GM12878 (cell line): ENCODE measurements at places on chromosomes 6 and 20. TPM values are rescaled to one million over a fixed set of nuclear protein-coding genes. Genes with fewer than 3 reads are reported as not detected.

GRCh38 chr6:35295521-35296315, 1.9 kb upstream of the DEF6 start:
- no peak for DNase-seq

- peak; percentile 90 for DNase-seq
Measured at GRCh38 chr6:90369024-90369519, 72.4 kb upstream of the BACH2 start.

DNA sequence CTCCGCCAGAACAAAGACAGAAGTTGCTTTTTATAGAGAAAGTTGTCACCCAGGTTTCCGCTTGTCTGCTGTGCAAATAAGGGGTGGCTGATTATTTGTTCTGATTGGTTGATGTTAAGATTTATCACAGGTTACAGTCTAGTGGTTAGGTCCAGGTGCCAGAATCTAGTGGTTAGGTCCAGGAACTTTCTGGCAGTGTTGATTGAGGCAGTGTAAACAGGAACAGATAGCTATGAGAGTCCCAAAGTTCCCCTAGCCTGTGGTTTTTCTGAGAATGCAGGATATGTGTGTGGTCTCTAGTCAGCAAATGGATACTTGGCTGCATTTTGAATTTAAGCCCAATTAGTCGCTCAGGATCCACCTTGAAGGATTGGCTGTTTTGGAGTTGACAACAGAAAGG, 148.0 kb downstream of the TMEM200A start:
- DNase-seq: peak; percentile 45

DNA sequence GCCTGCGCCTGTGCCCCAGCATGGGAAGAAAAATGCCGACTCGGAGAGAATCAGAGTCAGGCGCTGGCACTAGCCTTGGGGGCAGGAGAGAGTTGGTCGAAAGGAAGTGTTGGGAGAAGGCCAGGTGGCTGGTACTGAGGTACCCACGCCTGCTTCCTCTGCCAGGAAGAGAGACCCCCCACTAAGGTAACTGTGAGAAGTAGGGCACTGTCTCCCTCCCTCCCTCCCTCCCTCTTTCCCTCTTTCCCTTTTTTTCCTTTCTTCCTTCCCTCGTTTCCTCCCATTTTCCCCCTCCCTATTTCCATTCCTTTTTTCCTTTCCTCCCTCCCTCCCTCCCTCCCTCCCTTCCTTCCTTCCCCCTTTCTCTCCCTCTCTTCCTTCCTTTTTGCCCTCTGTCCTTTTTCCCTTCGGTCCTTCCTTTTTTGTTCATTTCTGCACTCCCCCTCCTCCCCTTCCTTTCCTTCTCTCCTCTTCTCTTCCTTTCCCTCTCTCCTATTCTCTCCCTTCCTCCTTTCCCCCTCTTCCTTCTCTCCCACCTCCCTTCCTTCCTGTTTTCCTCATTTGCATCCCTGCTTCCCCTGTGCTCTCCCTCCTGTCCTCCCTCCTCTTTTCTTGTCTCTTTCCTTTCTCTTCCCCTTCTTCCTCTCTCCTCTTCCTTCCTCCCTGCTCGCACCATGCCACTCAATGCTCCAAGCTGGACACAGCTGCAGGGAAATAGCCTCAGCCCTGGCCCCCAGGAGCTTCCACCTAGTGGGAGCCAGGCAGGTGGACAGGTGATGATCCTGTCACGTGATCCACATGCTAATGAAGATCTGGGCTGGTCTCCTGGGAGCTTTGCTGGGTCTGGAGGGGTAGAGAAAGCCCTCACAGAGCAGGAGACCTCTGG, 148.0 kb downstream of the DHX35 start:
- no peak for DNase-seq

DNA sequence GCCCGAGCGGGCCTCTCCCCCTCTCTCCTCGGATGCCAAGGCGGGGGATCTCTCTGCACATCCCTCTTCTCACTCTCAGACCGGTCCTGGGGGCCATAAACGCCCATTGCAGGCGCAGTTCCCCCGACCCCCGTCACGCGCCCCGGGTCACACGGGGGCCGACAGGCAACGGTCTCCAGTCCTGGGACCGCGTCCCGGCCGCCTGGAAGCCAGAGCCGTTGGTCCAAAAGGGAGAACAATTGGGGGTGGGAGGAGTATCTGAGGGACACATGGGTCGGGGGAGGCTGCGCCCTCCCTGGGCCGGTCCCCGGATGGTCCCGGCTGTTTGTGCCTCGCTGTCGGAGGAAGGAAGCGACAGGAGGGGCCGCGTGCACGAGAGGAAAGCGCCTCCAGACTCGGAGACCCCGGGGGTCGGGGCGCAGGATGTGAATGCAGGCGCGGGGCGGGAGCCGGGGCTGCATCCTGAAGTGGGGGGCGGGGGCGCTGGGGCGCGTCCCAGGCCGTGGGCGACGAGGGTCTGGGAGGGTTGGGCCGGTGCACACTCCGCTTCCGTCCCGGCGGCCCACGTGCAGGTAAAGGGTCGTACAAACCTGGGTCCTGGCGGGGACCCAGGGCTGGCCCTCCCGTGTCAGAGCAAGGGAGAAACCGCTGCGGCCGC, 903 bp downstream of the SLC4A11 start:
- no peak for DNase-seq

- DNase-seq: no peak
Measured at GRCh38 chr6:20840675-20841074, 306.4 kb downstream of the CDKAL1 start.

DNA sequence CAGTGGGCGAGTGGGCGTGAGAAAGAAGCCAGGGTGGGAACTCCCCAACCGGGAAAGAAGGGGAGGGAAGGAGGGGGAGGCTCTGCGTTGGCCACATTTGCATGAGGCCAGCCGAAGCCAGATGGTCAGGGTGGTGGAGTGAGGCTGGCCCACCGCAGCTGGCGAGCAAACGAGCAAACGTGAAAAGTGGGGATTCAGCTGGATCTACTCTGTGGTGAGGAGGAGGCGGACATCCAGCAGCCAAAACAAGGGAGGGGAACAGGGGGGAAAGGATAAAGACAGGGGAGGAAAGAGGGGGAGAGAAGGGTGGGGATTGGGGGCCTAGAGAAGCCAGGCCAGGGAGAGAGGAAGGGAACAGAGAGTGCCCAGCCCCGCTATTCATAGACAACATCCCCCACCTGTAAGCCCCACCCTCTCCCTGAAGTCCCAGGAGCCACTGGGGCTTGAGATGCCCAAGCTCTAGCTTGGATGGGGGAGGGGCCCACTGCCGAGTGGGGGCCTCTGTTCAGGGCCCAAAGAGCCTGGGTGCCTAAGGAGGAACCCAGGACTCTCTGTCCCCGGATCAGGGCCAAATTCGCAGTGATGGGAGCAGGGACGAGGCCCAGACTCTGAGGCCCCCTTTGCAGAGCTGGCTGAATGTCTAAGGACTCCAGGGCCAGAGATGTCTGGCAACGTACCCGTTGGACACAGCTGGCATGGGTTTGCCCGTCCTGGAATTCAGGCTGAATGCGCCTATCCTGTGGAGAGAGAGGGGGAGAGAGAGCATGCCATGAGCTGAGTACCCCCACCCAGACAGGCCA, 45.1 kb downstream of the CPNE5 start:
- no peak for DNase-seq

GRCh38 chr6:36120539-36120938, 9.8 kb upstream of the MAPK13 start:
- DNase-seq: no peak

GRCh38 chr6:163670336-163670735, 255.8 kb downstream of the QKI start:
- no peak for DNase-seq

GRCh38 chr20:42493001-42493400, 696.7 kb downstream of the PTPRT start:
- no peak for DNase-seq

DNA sequence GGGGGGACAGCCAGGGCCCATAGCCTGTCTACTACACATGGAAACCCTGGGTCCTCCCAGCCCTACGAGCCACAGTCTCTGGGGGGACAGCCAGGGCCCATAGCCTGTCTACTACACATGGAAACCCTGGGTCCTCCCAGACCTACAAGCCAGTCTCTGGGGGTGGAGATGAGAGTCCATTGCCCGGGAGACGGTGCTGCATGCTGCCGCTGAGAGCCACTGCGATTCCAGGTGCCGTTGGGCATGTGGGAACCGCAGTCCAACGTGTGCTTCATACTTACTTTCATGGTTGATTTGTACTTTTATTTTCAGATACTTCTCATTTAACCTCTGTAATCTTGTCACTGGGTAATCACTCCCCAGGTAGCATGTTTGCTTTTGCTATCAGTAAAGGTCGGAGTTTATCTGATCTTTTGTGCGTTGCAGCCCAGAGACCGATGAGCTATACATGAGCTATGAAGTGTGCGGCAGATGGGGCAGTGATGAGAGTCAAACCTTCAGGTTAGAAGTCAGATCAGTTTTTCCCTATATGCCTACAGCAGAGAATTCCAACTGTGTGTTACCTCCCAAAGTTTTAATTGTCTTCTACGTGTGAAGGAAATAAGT, 58.2 kb downstream of the SMOC2 start:
- DNase-seq: no peak

- no peak for DNase-seq
Measured at GRCh38 chr6:159761129-159761872, 544 bp upstream of the ACAT2 start.

DNA sequence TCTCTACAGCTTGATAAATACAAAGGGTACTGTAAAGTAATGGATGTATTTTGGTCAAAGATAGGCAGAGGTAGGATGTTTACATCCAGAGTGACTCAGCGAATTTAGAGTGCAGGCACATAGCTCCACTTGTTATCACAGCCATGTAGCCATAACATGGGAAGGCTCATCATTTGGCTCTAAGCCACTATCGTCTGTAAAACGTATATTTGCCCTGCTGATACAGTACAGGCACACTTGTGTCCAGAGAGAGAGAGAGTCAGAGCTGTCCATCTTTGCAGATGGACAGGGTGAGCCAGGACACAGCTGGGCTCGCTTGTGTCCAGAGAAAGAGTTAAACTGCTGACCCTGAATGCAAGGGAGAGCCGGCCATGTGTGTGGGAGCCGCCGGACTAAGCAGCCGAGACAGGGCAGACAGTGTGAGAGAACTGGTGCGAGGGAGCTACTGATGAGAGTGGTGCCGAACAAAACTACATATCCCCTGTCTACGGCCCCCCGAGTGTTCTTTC, 619.0 kb downstream of the DOK5 start:
- DNase-seq: no peak

- DNase-seq: no peak
Measured at GRCh38 chr6:114106020-114106419, 135.1 kb upstream of the HDAC2 start.

- no peak for DNase-seq
Measured at GRCh38 chr6:157622427-157622826, 200.6 kb upstream of the SNX9 start.

The C6orf47 gene
- total RNA-seq: 16.1 and 17.4 TPM in 2 replicates

The SIRPB1 gene
- 18.9 and 20.1 TPM in 2 replicates for total RNA-seq

The C6orf58 gene
- total RNA-seq: not detected in 2 replicates

The PSMA7 gene
- 348 and 359 TPM in 2 replicates for total RNA-seq

The DCBLD1 gene
- 7.4 and 9.2 TPM in 2 replicates for total RNA-seq

The CITED2 gene
- total RNA-seq: 18.0 and 20.0 TPM in 2 replicates

The TMEM244 gene
- not detected in 2 replicates for total RNA-seq
